ENCODE measurements at places on chromosomes 11 and 22. TPM values are rescaled to one million over a fixed set of nuclear protein-coding genes. Genes with fewer than 3 reads are reported as not detected.

Gene SHISA8
- total RNA-seq = 0.72 TPM

GRCh38 chr11:1232883-1233321 is 10.0 kb downstream of the MUC5B start:
- H3K27ac ChIP-seq = no peak overlapping the region
- H3K36me3 ChIP-seq = no peaks in the 10 kb centered on the region
- DNase-seq = no peak
- H3K27me3 ChIP-seq = no peaks in the 10 kb centered on the region
- no peak overlapping the region for H3K4me3 ChIP-seq

DNA sequence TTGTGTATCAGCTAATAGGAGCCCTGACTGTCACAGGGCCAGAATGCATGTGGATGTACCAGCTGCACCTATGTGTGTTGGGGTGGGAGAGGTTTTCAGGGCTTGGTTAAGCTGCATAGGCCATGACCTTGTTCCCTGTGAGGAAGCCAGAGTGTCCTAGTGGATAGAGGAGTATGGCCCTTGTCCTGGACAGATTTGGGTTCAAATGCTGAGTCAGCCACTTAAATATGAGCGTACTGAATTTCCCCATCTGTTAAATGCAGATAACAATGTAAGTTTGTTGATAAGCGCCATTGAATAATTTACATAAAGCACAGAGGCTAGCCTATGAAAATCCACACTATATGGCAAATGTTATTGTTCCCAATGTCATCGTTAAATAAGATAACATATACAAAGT is 74.4 kb downstream of the PANX1 start:
- H3K27me3 ChIP-seq = no peaks in the 10 kb centered on the region
- H3K27ac ChIP-seq = no peak overlapping the region
- no peaks in the 10 kb centered on the region for H3K36me3 ChIP-seq
- DNase-seq = no peak
- no peaks in the 10 kb centered on the region for H3K4me1 ChIP-seq
- no peak overlapping the region for H3K4me3 ChIP-seq

GRCh38 chr11:59173080-59173963 is 1.4 kb downstream of the DTX4 start:
- H3K4me3 ChIP-seq = peak overlapping the region; percentile 94
- peaks cover 3% of the 10 kb centered on the region for H3K4me1 ChIP-seq
- peak; percentile 71 for DNase-seq
- H3K27me3 ChIP-seq = no peaks in the 10 kb centered on the region

- H3K27ac ChIP-seq = no peak overlapping the region
- H3K27me3 ChIP-seq = no peaks in the 10 kb centered on the region
- peak; percentile 63 for DNase-seq
- H3K36me3 ChIP-seq = no peaks in the 10 kb centered on the region
- H3K4me1 ChIP-seq = no peaks in the 10 kb centered on the region
- H3K4me3 ChIP-seq = no peak overlapping the region
These were observed 35.9 kb upstream of the PRDM11 start for GRCh38 chr11:45110562-45110961.

Gene SMTNL1
- not detected for total RNA-seq

GRCh38 chr11:80596291-80596810 is 1155.5 kb upstream of the TENM4 start:
- H3K4me1 ChIP-seq = no peaks in the 10 kb centered on the region
- DNase-seq = no peak
- no peaks in the 10 kb centered on the region for H3K27me3 ChIP-seq
- no peak overlapping the region for H3K27ac ChIP-seq
- H3K4me3 ChIP-seq = no peak overlapping the region

DNA sequence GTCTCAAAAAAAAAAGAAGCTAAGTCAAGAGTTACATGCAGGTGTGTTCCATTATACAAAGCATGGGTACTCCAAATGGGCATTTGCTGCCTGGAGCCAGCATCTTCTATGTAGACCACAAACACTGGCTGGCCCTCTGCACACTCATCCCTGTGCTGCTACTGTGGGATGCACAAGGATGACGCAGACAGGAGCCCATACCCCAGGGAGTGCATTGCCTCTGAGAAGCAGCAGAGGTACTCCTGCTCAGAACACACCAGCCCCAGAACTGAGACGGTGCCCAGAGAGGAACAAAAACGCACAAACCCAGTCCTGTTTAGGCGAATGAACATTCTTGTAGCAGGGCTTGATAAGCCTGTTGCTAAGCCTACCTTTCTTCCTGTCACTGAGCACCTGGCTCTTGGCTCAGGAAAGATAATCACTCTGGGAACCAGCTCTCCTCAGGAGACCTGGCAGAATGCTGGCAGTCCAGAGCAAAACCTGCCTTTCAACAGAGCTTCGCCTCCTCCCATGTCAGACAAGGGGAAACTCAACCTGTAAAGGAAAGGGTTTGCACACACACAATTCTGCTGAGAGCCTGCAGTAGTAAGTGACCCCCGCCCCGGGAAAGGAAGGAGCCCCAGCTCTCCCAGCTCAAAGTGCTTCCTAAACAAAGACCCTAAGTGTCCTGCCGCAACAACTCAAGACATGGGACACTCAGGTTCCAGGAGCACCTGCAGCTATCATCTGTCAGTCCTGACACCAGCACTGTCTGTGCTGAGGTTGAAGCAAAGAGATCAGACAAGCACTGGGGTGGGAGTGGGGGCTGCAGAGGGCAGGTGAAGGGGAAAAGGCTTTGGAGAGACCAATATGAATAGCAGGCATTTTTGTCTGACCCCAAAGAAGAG is 145.7 kb downstream of the TENM4 start:
- no peaks in the 10 kb centered on the region for H3K4me1 ChIP-seq
- H3K27ac ChIP-seq = no peak overlapping the region
- no peak for DNase-seq
- no peaks in the 10 kb centered on the region for H3K27me3 ChIP-seq
- H3K36me3 ChIP-seq = no peaks in the 10 kb centered on the region
- no peak overlapping the region for H3K4me3 ChIP-seq

- H3K27ac ChIP-seq = no peak overlapping the region
- peaks cover 4% of the 10 kb centered on the region for H3K36me3 ChIP-seq
- no peaks in the 10 kb centered on the region for H3K27me3 ChIP-seq
- H3K4me1 ChIP-seq = no peaks in the 10 kb centered on the region
These were observed 74.1 kb downstream of the PARVB start for GRCh38 chr22:44098021-44098739.

Gene DDI1
- not detected for total RNA-seq

GRCh38 chr11:92545906-92546471 is 321.4 kb downstream of the FAT3 start:
- no peak overlapping the region for H3K4me3 ChIP-seq
- no peak for DNase-seq
- H3K27me3 ChIP-seq = no peaks in the 10 kb centered on the region
- no peak overlapping the region for H3K27ac ChIP-seq

DNA sequence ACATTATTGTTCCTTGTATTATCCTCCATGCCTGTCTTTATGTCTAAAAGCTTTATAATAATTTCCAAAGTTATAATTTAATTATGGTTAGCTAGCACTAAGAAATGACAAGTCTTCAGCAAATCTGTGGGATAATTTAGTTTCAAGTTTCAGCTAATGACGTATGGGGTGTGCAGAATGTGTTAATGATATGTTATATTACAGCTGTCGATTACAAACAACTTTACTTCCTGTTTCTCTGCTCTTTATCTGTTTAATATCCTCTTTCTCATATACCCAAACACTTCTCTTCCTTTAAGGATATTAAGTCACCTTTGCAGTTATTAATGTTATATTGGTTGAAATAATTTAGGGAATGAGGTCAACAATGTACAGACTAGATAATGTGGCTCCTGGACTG is 161.8 kb downstream of the CASP12 start:
- no peaks in the 10 kb centered on the region for H3K36me3 ChIP-seq
- no peak overlapping the region for H3K4me3 ChIP-seq
- DNase-seq = no peak

All from H9 (cell line).